ENCODE measurements at places on chromosomes 5 and 9. TPM values are rescaled to one million over a fixed set of nuclear protein-coding genes. Genes with fewer than 3 reads are reported as not detected.
A peak's percentile ranks its signal among the peaks of the same experiment; 100 is the strongest.

DNA sequence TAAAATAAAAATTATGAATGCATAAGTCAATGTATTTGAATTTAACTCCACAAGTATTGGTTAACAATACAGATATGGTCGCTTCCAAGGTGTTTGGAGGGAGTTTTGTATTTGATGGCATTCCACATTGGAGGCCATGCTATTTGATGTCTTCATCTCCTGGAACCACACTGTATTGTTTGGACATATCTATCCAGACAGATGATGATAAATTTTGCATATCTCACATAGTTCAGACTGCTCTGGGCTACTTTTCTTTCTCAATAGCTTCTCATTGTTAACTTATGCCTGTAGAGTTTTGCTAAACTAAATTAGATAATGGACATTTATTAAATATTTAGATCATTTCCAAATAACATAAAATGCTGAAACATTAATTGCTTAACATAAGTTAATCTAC lies 58.0 kb downstream of the CDKN2A start:
- DNase-seq, result no peak

GRCh38 chr9:137064027-137064879 lies 6.1 kb downstream of the SAPCD2 start:
- peak; percentile 90 for DNase-seq

Gene EPB41L4A
- 6.8 TPM for polyA plus RNA-seq

Gene IL7R
- polyA plus RNA-seq, result 0.52 TPM

Gene PDE6A
- not detected for polyA plus RNA-seq

Gene RFX3
- polyA plus RNA-seq, result 3.7 TPM
